ENCODE measurements at places on chromosomes 7 and 10.

DNA sequence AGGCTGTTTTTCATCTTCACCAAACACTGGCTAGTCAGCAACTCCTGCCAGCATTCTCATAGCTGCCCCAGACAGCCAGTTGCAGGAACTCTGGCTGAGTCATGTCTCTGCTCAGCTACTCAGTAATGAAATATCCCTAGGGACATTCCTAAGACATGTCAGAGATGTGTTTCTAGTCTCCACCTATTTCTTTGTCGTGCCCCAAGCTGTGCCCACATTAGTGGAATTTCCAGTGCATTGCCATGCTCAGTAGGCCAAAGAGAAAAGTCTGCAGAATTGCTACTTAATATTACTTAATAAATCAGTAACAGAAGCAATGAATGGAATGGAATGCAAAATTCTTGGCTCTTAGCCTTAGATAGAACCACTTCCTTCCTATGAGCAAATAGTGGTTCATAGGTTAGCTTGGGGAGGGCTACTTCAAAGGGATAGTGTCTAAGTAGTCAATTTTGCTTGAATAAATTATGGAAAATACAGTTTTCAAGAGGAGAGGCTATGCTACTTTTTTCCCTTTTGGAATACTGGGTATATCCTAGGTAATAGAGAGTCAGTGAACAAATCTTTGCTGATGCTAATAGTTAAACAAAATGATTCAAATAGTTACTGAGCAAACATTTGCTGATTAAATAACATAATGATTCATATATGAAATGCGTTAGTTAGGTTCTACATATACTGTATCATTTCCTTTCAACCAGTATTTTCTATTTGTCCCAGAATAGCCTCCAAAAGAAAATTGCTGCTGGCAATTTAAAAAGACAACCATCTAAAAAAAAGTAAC is 23.6 kb upstream of the SEMA3C start:
- DNase-seq: peak; percentile 24

GRCh38 chr7:90896458-90896857 is 300.3 kb downstream of the CDK14 start:
- DNase-seq: no peak

DNA sequence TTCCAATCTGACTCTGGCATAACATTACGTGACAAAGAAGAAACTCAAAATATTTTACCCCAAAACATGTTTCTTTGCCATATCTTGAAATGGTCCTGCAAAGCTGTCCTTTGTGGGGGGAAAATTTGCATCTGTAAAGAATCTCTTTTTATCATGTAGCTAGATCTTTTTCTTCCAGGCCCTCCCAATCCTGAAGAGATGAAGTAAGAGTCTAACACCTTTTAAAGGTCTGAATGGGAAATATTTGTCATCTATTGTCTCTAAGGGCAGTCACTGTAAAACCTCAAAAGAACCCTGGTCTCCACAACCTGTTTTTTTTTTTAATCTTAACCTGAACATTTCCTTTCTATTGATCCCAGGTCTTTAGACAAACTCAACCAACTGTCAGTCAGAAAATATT is 8.6 kb downstream of the OR2AE1 start:
- no peak for DNase-seq

DNA sequence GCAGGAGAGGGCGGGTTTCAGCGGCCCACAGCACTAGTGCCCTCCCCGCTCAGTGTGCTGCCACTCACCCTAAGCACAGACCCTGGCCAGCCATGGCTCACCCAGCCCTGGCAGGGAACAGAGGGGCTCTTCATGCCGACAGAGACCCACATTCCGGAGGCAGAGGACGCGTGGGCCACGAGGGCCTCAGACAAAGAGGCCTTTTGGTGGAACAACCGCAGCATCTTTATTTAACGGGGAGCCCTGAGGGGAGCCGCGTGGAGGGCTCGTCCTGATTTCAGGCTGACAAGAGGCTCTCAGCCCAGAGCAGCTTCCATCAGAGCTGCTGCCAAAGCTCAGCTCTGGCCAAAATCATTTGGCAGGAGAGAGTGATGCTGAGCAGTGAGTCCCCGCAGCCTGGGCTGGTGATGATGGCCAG is 127.8 kb downstream of the SH3PXD2A start:
- no peak for DNase-seq
